Inflammatory macrophage (primary cell): ENCODE measurements at places on chromosomes 2 and 18.
A peak's percentile ranks its signal among the peaks of the same experiment; 100 is the strongest.

DNA sequence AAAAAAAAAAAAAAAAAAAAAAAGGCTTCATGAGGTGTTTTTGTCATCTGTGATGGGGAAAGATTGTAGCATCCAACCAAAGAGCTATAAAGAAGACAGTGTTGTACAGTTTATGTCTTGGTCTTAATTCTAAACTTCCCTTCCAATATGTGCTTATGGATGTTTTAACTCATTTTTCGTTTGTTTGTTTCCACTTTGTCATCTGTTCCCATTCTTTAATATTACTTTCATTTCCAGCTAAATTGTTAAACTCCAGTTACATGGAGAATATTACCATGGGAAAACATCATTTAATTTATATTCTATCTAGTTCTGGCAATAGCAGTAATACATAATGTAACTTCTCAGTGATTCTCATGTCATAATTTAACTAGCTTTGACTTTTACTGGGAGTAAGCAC, 344.1 kb upstream of the NRP2 start:
- no peak for DNase-seq

- DNase-seq = peak; percentile 62
These were observed 7.6 kb upstream of the LPIN1 start for GRCh38 chr2:11738589-11739436.

DNA sequence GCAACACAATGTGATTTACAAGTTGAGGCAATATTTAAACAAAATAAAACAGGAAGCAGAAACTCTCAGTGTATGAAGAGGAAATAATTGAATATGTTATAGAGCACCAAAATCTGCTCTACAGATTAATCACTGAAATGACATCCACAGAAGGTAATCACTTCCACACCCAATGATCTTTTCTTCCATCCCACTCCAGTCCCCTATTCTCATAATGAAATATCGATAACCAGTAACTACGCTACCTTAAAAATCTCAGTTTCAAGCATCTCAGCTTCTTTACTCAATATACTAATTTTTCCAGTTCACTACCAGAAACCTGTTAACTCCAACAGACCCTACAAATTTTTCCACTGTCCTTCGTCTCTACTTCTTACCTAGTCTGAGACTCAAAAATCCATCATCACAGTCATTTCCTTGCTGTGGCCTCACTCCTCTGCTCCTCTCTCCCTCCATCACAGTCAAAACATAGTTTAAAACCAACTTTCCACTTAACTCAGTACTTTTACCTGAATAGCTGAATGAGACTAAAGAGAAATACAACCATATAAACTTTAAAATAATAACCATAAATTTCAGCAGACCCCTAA, 67.1 kb downstream of the MEMO1 start:
- DNase-seq = no peak

GRCh38 chr2:191023235-191023679, 9.3 kb upstream of the STAT1 start:
- DNase-seq = no peak

- no peak for DNase-seq
These were observed 88.1 kb upstream of the MAP4K4 start for GRCh38 chr2:101609433-101609832.

DNA sequence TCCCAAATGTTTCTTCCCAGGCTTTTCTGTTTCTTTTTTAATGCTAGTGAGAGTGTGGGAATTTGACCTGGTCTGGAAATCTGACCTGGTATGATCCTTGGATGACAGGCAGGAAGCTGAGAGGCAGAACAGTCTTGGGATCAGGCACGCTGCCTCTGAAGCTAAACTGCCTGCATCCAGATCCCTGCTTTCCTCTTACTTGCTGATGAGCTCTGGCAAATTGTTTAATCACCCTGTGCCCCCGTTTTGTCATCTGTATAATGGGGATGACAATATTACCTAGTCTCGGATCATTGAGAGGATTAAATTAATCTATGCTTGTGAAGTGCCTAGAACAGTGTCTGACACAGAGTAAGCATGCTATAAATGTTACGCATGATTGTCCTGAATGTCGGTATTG, 3.3 kb downstream of the KLHL23 start:
- DNase-seq = no peak

DNA sequence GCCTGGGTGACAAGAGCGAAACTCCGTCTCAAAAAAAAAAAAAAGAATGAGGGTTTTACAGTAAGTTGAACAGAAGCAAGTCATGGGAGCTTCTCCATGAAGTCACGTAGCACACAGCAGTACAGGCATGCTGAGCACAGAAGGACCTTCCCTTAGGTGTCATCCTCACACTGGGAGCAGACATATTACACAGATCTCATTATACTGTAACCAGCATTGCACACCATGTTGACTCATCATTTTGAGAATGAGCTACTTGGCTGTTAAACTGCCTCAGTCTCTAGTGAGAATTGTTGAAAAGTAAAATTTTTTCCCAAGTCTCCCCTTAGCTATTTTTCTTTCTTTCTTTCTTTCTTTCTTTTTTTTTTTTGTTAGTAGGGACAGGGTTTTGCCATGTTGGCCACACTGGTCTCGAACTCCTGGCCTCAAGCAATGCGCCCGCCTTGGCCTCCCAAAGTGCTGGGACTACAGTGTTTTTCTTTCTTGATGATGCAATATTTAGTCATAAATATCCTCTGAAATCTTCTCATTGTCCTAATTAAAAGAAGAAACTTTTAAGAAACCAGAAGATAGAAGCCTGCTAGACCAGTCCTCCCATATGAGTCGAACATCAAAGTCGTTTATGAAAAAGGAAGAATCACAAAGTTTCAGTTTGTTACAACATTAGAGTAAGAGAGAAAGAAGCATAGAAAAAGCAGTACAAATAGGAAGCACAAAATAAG, 37.9 kb upstream of the PPP1CB start:
- peak; percentile 65 for DNase-seq

DNA sequence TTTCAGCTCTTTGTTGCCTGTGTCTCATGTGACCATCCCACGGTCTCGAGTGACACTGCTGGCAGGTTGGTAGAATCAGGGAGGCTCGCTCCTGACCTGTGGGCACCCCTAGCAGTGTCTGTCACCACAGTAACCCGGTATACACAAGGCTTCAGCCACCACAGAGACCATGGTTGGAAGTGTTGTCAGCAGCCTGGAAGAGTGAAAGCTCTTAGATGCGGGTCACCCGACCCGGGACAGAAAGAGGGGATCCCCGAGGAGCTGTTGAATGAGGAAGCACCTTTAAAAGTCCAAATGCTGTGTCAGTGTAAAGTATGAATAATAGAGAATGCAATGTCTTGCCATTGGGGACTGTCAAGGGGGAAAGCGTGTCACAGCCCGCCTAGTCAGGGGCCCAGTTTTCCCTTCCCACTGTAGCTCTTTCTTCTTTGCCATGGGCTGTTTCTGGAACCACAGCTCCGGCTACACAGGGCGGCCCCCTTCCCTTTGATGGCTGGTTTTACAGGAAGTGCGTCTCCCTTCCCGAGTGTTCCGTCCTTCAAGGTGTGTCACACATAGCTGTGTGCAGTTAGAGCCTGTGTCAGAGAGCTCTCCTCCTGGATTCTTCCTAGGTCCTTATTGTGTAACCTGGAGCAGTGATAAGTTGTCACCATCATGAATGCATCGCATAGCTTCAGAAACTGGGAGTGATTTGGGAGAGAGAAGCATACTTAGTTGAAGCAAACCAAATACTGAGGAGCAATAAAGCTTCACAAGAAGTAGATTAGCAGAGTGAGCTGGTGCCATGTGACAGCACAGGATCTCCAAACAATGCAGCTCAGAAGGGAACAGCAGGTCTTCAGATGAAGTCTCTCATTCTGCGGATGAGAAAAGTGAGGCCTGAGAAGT, 81.4 kb downstream of the MTCL1 start:
- peak; percentile 59 for DNase-seq

DNA sequence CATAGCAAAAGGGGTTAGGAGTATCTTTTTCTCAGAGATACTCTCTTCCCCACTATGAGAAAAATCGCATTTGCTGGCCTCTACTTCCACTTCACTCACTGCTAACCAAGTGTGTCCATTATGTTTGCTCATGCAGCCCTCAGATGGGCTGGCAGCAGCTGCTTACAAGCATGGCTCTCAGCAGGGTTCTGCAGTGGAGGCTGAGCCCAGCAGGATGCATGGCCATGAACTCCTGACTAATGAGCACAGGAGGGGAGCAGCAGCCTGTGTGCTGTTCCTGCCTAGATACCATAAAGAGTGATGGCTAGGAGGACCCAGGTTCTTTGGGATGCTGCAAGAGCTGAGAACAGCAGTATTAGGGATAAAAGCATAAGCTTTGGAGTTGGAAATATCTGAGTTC, 316.9 kb upstream of the THSD7B start:
- DNase-seq = no peak

DNA sequence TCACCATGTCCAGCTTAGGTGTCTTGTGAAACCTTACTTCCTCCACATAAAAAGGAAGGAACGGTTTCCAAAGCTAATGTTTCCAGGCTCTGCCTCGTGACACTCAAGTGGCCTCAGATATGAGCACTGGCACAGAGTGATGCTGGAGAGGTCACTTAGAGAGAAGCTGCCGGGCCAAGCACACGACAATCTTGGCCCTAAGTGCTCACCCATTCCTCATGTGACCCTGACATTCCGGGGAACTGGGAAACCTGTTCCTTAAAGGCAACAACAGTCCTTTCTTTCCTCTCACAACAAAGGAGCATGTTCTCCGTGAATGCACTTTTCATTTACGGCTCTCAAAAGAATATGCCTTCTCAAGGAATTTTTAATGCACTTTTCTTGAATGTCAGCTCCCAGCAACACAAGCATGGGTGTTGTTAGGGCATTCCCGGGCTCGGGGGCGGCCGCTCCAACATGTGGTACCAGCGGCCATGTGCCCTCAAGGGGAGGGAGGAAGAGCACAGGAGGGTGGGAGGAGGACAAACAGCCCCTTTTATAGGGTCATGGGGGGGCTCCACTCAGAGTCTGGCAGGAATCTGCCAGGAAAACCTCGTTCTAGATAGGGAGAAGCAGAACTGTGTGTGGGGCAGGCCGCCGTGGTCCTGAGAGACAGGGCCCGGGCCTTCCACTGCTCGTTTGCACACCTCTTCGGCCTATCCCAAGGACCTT, 118.6 kb downstream of the MBP start:
- DNase-seq = peak; percentile 93
